Activated naive CD4-positive, alpha-beta T cell treated with anti-CD3 and anti-CD28 coated beads, Interleukin-2, amount 50 U/mL, for 16 hours (primary cell): ENCODE measurements at places on chromosomes 2 and 18.

GRCh38 chr2:126888046-126888445 lies 10.6 kb upstream of the TEX51 start:
- no peak for DNase-seq

GRCh38 chr2:111031546-111032478 lies 88.9 kb upstream of the BCL2L11 start:
- no peak for DNase-seq

- DNase-seq, result no peak
Observed at GRCh38 chr2:192499476-192499875, 304.7 kb upstream of the TMEFF2 start.

DNA sequence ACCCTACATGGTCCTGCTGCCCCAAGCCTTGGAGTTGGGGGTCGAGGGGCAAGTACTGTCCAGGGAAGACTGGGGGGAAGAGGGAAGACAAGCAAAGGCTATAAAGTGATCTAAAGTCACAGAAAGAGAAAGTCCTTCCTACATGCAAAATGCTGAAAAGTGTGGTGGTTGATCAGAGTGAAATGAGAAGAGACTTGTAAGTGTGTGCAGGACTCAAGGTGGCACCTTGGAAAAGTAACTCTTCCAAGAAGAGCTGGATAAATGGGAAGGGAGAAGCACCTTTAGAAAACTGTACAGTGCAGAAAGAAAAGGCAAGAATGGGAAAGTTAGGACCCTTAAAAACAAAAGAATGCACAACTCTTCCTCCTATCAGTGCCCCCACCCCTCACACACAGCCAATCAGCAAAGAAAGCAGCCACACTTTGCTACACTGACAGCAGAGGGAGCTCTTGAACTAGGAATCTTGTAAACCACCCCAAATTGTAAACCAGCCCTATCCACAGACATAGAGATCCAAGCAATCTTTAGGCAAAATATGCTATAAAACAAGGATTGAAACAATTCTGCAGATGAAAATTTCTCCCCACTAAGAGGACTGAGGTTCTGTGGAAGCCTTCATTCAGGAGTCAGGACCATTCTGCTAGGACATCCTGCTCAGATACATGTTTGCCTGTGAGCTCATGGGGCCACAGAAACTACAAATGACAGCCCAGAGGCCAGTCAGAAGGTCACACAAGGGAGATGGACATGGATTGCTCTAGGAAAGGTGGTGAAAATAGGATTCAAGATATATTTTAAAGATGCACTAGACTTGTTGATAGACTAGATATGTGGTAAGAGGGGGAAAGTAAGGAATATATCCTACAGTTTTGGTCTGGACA lies 146.4 kb downstream of the FTCDNL1 start:
- DNase-seq, result no peak

DNA sequence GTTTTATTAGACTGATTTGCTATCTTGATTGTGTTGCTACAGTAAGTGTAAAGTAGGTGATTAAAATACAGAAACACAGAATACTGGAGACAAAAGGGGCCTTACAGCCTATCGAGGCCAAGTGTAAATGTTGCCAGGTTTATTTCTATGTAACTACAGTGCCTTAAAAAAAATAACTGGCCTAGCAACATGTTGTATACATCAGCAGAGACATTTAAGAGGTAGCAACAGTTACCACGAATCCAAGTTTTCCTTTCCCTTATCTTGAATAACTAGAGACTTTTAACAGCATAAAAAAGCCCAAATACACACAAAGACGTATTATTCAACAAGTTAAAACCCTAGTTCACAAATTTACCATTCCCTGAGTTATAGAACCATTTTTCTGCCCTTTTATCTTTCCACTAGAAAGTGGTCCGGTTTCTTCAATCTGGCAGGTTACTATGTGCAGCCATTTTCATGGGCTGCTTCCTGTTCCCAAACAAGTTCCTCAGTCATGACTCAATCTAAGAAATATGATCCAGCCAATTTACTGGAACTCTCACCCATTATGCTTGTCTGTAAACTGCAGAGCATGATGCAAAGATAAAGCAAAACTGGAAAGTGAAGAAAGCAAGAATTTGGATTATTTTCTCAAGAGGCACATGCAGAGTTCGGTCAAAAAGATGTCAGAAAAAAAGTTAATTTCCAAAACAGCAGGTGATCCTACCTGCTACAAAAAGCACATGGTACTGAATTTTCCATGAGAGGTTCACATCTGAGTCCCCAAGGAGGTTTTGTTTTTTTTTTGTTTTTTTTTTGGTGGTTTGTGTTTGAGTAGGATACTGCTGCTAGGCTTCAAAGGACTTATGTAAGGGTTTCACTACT lies 22.2 kb downstream of the NFE2L2 start:
- no peak for DNase-seq

- DNase-seq, result no peak
Observed at GRCh38 chr2:188974164-188974563, at the start of gene COL3A1. Gene COL3A1 (plus strand): TSS chr2:188974373. CDS start chr2:188974490, 117 bp downstream.

DNA sequence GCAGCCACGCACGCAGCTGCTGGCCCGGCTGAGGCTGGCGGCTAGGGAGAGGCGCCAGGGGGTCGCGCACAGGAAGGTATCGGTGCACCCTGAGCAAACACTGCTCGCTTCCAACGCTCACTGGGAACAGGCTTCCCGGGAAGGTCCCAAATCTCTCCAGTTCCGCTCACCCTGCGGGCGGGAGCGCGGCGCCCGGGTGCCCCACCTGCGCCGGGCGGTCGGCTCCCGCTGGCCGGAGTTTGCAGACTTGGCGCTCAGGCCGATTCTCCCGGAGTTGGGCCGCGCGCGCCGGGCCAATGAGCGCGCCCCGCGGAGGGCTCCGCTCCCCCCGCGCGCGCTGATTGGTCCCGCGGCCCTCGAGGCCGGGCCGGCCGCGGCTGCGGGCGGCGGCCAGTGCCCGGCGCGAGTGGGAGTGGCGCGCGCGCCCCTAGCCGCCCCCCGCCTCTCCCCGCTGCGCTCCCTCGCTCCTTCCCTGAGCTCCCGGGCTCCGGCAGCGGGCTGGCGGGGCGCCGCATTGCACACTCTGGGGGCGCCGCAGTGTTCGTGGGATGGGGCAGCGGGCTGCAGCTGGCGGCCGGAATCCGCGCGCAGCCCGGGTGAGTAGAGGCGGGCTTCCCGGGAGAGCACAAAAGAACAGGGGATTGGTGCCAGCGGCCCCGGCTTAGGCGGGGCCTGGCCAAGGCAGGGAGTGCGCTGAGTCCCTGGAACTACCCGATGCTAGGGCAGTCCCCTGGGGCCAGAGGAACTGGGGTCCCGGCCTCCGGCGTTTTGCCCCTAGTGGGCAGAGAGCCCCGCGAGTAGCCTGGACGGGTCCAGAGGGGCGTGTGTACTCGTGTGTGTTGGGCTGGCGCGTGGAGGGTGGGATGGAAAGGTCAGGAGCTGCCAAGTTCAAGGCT lies at the start of gene LYPD6:
Gene LYPD6, plus strand, starts transcription at position 461 of the 896 bp plus-strand sequence. CDS start 107,122 bp downstream, outside the sequence.
- no peak for DNase-seq

- no peak for DNase-seq
Observed at GRCh38 chr2:220552790-220553535, 925.5 kb downstream of the SLC4A3 start.

GRCh38 chr2:101419096-101419663 lies 31.9 kb upstream of the CREG2 start:
- peak; percentile 59 for DNase-seq

- DNase-seq, result no peak
Observed at GRCh38 chr18:48002933-48003365, 72.5 kb upstream of the SMAD2 start.

- no peak for DNase-seq
Observed at GRCh38 chr2:104447831-104448434, 406.0 kb upstream of the POU3F3 start.

DNA sequence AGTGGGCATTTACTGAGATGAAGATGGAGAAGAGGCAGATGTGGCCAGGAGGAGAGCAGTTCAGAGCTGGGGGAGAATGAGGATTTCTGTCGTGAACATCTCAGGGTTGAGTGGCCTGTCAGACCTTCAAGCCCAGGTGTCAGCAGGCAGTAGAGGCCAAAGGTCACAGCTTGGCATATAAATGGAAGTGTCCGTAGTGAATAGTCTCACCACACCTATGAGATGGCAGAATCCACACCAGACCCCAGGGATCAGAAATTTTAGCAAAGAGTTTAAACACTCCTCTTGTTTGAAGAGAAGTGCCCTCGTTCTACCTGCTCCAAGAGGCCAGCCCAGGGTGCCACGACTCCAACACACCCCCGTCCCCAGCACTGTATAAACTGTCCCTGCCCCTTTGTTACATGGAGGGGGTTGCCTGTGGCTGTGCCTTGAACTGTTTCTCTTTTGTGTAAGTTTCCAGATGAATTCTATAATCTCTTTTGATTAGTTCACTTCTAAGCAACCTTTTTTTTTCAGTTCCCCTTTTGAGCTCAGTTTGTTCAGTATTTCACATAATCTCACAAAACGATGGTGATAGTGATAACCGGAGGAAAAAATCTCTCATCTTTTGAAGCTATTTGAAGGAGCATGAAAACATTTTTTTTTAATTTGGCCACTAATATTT lies 69.0 kb upstream of the TTC39C start:
- DNase-seq, result no peak
